ENCODE measurements at places on chromosomes 3 and 15.

DNA sequence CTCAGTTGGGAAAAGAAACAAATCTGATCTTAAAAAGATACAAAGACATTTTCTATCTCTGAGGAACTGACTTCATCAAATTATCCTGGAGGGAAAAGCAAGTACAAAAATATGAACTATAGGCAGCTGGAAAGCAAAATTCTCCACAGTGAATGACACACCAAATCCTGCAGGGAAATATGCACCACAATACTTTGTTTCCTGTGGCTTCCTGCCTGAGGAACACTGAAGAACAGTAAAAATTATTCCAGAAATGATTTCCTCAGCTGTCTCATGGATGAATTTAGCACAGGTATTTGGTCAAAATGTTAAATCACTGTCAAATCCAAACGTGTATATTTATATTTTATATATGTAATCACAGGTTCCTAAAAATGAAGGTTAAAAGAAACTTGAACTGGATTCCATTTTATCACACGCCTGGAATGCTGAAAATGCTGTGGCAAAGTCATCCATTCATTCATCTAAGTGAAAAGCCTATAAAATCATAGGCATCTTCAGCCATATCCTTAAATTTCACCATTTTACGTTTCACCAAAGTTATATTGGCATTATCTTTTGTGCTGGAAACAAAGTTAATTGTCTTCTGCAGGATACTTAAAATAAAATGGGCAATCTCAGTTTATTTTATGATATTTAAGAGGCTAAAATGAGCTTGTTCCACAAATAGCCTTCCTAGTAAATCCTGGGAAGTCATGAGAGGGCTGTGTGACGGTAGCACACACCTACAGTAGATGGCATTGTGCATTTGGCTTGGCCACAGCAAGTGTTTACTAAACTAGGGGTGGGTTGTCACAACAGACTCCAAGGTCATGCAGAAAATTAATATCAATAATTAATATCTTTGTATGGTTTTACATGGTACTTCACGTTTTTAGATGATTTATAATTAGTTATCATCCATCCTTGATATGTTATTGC lies 19.3 kb upstream of the TSC22D2 start:
- DNase-seq, result no peak

DNA sequence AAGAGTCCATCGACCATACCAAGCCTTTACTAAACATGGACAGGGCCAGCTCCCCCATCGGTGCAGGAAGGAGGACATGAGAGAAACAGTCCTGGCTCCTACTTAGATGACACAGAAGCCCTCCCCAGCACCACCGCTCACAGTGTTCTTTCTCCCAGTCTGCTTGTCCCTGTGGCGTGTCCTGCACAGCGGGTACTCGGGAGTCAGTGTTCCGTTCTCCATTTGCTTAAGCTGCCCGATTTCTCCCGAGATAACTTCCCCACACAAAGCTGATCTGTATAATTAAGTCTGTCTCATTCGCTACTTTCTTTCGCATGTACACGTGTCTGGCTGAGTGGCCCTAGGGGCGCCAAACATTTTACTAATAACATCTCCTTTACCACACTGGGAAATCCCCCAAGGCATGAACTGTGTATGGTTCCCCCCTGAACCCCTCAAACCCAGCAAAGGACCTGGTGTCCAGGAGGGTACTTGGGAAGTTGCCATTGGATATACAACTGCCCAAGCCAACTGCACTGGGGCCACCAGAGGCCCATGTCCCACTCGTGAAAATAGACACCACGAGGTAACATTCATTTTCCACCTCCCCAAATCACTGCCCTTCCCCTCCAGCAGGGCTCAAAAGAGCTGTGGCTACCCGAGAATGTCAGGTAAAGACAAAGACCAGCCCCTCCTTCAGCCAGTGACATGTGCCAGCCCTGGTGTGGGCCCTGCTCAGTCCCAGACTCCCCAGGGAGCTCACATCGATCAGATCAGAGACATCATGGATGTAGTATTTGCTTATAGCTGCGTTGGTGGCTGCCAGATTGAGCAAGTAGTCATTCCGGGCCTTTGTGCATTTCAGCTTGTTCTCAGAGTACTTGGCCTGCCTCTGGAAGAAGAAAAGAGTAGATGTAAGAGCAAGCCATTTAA lies 96.5 kb upstream of the RAD18 start:
- DNase-seq, result no peak

- no peak for DNase-seq
Measured at GRCh38 chr15:28075573-28075972, 23.5 kb downstream of the OCA2 start.

GRCh38 chr15:100041127-100041828 lies 300.5 kb downstream of the ADAMTS17 start:
- no peak for DNase-seq

GRCh38 chr15:40069178-40070165 lies 30.5 kb upstream of the SRP14 start:
- DNase-seq, result no peak

- DNase-seq, result no peak
Measured at GRCh38 chr15:81749716-81750375, 296.0 kb downstream of the MEX3B start.
